ENCODE measurements at places on chromosomes 2 and 18.

GRCh38 chr2:204354442-204354856, 190.8 kb upstream of the PARD3B start:
- DNase-seq, result no peak

DNA sequence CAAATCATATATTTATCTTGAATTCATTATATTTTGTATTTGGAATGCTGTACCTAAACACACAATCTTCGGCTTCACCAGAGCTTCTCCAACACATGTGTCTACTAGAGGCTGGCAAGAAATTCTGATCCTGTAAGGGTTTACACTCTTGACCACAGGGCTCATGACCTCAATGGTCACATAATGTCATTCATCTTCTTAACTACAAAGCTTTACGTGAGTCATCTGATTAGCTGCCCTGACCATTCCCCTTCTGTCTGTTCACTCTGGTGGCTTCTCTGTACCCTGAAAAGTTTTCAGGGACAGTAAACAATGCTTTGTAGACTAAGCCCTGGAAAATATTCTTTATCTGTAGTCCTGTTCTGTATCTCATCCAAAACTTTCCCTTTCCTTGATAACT, 423.9 kb downstream of the CMPK2 start:
- DNase-seq, result peak; percentile 71

GRCh38 chr2:143125717-143126116, 3.5 kb upstream of the ARHGAP15 start:
- DNase-seq, result no peak

- no peak for DNase-seq
Observed at GRCh38 chr18:60691061-60691460, 318.5 kb upstream of the MC4R start.

DNA sequence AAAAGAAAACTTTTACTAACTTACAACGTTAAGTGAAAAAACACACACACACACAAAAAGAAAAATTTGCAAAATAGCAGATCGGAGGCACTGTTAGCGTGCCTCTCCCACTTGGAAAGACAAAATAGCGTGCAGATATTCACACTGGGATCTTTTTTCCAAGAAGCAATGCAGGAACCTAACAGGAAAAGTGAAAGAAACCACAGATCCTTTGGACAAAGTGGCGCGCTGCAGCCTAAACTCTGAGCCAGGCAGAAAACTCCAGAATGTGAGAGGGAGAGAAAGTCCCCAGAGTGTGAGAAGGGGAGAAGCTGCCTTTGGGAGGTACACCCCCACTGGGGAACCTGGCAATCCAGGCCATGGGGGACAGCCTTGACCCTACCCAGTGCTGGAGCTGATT, 70.7 kb upstream of the SERPINE2 start:
- no peak for DNase-seq

DNA sequence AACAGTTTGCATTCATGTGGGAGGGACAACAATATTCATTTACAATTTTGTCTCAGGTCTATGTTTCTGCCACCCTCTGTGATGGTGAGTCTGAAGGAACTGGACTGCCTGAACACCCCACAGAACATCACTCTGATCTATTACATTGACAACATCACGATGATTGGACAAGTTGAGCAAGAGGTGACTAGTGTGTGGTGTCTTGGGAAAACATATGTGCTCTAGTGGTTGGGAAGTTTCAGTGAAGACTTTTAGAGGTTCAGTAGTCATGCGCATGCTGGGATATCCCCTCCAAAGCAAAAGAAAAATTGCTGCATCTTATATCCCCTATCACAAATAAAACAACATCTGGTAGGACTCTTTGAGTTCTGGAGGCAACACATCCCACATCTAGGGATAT, 18.6 kb upstream of the CTLA4 start:
- DNase-seq, result no peak

GRCh38 chr2:96164459-96165184, 19.4 kb upstream of the DUSP2 start:
- DNase-seq, result no peak
